ENCODE measurements at places on chromosomes 2 and 18.

DNA sequence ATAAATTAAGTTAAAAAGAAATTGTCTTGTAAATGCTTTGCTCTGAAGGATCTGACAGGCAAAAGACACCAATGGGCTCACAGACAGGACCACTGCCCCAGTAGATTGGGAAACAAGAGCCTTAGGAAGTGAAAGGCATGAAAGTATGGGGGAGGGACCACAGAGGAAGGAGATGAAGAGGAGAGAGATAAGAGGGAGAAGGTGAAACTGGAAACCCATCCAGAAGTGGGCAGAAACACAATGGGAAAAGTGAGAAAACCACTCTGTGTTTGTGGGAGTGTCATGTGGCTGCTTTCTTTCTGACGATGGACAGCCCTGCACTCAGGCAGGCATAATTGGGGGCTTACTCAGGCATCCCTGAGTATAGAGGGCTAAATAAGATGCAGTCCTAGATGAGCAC is 101.5 kb upstream of the STON1 start:
- DNase-seq = no peak

DNA sequence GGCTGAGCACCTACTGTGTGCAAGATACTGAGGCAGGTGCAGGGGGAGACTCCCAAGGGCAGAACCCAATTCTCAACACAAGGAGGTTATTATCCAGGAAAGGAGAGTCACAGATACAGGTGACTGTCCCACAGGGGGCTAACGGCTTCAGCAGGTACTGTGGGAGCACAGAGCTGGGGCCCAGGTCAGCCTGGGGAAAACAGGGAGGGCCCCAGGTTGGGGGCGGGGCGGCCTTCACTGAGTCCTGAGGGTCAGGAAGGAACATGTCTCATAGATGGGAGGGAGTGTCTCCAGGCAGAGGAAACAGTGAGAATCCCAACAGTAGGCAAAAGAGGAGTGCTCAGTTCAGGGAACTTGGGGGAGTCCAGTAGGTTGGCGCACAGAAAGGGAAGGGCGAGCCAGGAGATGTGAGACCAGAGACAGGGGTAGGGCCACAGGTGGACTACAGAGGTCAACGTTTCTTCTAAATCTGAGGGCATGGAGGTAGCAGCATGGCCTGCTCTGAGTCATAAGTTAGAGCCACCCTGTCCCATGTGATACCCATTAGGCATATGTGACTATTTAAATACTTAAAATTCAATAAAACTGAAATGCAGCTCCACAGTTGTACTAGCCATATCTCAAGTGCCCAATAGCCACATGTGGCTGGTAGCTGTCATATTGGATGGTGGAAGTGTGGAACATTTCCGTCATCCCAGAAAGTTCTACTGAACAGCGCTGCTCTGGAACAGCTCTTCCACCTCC is 157.2 kb downstream of the TTC32 start:
- DNase-seq = no peak

- DNase-seq = no peak
Observed at GRCh38 chr2:218888341-218888740, 7.7 kb downstream of the WNT10A start.

DNA sequence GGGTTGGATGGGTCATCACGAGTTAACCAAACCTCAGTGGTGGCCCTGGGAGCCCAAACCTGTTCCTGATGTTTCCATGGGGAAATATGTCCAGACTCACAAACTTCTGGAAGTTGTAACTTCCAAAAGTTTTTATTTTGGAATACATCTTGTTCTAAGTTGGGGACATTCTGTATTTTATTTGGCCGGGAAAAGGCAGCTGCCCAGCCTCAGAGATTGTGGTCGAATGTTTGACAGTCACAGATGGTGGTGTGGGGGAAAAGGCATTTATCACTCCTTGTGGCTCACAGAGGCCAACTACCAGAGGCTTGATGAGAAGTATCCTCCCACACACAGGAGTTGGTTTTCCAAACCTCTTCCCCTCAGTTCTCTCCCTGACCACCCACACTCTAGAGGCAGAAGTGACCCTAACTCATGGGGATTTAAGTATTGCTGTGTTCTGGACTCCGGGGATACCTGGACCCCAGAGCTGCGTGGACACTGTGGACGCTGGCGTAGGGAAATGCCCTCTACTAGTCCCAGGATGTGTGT is 124.7 kb upstream of the PPP1CB start:
- DNase-seq = no peak

GRCh38 chr2:159101755-159102489 is 133.5 kb downstream of the TANC1 start:
- DNase-seq = no peak

DNA sequence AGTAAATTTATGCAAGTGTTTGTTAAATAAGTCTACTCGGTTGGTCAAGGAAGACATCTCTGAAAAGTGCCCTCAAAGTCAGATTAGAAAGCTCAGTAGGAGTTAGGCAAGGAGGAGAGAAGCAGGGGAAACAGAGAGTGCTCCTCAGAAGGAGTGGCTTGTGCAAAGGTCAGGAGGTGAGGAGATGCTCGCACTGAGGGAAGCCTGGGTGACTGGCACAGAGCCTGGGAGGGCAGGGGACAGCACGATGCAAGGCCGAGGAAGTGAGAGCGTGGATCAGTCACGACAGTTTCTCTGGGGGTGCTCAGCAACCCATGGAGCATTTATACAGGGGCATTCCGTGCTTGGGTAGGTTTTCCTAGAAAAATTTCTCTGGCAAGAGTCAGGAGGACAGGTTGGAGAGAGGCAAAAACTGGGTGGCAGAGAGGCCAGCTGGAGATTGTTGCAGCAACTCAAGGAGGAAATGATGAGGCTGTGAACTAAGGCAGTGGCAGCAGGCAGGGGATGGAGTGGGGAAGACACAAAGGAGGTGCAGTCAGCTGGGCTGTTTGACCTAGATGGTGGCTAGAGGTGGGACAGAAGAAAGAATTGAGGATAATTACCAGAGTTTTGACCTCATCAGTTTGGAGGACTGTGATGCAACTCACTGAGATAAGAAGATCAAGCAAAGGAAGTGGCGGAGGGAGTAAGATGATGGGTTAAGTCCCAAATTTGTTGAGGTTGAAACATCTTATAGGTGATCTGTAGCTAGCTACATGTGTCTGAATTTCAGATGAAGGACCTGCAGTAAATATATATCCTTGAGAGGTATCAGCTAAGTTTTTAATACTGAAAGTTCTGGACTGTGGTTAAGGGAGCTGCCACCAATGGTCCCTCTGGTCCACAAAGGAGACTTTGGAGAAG is 52.4 kb downstream of the BCL2 start:
- no peak for DNase-seq

DNA sequence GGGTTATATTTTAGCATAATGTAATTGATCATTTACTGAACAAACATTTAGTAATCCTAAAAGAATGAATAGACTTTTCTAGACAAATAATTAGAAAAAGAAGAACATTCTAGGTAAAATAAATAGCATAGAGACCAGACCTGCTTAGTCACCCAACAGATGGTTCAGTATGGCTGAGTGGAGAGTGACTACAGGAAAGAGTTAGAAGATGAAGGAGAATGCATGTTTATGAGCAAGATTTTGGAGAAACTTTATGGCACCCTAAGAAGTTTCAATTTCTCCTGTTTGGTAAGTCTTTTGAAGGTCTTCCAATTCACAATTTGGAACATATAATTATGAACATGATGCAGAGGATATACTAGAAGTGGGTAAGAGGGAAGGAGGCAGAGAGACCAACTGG is 32.9 kb downstream of the FAP start:
- DNase-seq = no peak

DNA sequence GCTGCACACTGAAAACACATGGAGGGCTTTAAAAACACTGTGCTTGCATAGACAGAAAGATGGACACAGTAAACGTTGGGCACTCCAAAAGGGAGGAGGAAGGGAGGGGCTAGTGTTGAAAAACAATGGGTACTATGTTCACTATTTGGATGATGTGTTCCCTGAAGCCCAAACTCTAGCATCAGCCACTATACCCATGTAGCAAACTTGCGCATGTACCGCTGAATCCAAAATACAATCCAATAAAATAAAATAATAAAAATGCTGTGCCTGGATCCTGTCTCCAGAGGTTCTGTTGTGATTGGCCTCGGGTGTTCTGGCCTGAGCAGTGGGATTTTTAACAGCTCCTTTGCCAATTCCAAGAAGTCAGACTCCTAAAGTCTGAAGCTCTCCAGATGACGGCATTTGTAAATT is 166.0 kb downstream of the TMEM182 start:
- no peak for DNase-seq

- no peak for DNase-seq
Observed at GRCh38 chr2:24498121-24498520, 7.1 kb downstream of the NCOA1 start.

DNA sequence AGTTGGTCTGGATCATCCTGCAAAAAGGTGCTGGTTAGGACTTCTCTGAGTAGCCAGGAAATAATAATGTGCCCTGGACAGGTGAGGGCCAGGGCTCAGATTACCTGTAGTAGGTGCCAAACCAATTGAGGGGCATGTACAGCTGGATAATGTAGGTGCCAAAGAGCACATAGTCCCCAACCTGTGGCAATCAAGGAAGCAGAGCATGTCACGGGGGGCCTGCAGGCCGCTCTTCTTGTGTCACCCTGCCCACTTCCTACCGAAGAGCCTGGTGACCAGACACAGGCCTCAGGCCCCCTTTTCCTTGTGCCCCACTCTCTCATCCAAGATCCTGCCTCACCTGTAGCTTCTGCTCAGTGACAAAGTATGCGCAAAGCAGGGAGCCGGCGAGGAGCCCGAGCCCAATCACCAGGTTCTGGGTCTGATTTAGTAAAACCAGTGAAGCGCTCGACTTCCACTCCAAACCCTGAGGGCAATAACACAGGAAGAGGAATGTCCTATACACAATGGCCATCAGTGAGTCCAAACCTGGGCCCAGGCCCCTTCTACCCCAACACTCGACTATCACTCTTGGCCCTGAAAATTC is 5.2 kb downstream of the ABCB6 start:
- DNase-seq = no peak

DNA sequence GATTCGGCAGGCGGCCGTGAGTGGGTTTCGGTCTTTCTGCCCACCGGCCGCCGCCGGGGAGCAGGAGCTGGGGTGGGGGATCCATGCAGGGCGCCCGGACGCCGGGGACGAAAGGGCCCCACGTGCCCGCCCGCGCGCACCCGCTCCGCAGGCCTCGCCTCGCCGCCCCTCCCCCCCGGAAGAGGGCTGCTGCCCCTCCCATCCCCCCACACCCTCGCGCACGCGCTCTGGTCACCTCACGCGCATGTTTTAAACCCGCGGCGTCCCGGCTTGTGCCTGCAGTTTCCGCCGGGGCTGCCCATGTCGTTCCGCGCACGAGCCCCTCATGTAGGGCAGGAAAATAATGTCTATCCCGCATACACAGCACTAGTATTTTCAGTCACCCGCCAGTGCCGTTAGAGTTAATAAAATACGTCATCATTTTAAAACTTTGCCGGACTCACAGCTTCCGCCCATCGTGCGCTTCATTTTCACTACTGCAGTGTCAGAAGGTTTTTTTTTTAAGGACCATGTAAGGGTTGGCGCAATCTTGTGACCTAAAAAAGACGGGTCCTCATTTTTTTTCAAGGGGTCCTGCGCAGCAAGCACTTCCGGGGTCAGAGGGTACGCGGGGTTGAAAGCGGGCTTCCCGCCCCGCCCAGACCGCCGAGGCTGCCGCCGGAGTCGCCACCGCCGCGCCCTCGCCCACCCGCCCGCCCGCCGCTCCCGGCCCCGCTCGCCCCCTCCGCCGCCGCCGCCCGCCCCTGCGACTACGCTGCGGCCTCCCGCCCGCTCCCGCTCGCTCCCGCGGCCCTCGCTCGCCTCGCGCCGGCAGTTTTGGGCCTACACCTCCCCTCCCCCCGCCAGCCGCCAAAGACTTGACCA is at the start of gene PCBP1:
Gene PCBP1 (plus strand): TSS at position 640 of the 864 bp plus-strand sequence. CDS start 267 bp downstream, outside the sequence.
- peak; percentile 21 for DNase-seq

DNA sequence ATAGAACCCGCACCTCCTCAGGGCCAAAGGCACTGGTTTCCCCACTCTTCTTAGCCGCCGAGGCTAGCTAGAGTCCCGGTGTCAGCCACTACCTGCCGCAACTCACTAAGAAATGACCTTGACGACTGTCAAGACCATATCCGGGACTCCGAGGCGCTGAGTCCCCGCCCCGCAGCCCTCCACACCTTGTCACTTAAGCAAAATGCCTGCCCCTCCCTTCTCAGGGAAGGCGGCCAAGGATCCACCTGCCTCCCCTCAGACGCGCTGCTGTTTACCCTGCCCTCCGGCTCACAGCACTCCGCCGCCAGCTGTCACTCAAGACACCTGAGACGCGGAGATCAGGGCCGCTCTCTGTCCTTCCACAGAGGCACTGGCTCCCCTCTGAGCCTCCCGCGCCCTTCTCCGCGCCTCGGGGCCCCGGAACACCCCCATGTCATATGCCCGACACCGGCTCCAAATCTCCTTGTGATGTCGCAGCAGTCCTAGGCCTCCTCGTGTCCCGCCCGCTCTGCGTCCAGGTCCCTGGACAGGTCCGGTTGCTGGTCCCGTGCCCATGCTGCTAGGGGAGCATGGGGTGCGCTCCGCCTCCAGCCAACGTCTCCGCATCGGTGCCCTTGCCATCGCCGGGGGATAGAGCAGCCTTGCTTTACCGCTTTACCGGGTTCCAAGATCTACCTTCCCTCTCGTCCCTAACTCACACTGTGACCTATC is 32.5 kb upstream of the REG3G start:
- no peak for DNase-seq

DNA sequence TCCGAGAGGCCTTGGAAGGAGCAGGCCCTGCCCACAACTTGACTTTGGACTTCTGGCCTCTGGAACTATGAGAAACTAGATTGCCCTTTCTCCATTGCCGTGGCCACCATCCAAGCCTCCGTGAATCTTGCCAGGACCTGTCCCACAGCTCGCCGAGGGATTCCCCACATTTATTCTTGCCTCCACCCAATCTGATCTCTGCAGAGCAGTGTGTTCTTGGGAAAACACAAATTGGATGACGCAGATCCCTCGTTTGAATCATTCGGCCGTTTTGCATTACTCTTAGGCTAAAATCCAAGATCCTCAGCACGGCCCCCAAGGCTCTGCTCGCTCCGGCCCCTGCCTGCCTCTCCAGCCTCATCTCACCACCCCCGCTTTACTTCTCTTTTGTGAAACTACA is 364.2 kb downstream of the ZNF516 start:
- no peak for DNase-seq

DNA sequence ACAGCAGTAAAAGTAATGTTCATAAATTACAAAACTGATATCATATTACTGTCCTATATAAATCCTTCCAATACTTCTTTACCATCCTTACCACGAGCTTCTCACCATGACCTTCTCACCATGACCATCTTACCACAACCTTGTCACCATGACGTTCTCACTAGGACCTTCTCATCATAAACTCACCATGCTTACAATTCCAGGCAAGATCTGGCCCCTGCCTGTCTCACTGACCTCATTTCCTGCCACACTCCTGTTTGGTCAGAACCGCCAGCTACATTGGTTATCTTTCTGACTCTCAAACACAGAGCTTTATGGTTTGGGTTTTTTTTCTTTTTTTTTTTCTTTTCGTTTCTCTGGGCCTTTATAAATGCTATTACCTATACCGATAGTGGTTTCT is 827.6 kb downstream of the RNF144A start:
- no peak for DNase-seq

- DNase-seq = no peak
Observed at GRCh38 chr18:50151926-50152325, 43.0 kb downstream of the MYO5B start.

Measured in cortex of kidney (tissue), 1 donor.